ENCODE measurements at places on chromosomes 2 and 18.
A peak's percentile ranks its signal among the peaks of the same experiment; 100 is the strongest.

GRCh38 chr2:192634557-192634956, 439.8 kb upstream of the TMEFF2 start:
- no peak for DNase-seq

- no peak for DNase-seq
Observed at GRCh38 chr2:71486881-71487640, 33.7 kb downstream of the DYSF start.

DNA sequence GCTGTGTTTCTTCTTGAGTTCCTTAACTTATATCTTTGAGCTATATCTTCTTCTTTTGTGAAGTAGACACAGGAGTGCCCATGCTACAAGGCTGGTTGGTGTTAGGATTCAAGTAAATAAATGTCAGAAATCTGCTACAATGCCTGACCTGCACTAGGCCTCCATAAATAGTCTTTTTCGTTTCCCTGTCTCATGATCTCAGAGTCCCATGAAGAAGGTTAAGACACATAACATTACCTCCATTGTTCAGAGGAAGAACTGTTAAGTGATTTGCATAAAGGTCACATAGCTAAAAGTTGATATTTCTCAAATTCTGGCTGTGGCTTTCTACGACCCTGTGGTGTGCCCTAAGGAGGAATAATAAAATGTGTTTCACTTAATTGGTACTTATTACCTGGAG, 228.4 kb downstream of the KCNS3 start:
- DNase-seq, result no peak

DNA sequence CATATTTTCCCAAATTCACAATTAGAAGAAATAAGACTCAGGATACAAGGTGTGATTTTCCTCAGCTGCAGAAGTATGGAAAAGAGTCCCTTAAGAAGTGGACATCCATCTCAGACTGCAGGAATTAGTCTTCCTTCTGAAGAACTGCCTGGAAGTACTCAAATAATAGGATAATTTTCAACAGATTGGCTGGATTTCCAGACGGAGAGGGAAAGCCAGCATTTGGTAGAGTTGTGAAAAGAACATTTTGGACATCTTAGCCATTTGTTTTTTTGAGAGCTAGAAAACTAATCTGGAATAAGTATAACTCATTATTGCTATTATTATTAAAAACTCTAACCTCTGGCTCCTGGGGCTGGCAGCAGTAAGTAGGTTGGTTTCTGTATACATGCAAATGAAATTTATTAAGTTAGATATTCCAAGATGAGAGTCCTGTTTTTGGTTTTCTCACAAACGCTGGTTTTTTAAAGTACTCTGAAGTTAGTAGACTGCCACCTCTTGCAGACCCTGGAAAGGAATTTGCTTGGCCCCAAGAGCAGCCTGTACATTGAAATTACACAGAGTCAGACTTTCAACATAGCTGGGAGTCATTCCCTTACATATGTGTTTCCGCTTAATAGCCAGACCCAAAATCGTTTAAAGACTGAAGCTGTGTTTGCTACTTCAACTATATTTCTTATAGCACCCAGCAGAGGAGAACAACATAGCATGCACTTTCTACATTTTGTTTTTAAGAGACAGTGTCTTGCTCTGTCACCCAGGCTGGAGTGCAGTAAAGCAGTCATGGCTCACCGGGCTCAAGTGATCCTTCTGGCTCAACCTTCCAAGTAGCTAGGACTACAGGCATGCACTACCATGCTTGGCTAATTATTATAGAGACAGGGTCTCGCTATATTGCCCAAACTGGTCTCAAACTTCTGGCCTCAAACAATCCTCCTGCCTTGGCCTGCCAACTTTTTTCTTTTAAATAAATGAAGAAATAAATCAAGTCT, 142.4 kb downstream of the THADA start:
- no peak for DNase-seq

DNA sequence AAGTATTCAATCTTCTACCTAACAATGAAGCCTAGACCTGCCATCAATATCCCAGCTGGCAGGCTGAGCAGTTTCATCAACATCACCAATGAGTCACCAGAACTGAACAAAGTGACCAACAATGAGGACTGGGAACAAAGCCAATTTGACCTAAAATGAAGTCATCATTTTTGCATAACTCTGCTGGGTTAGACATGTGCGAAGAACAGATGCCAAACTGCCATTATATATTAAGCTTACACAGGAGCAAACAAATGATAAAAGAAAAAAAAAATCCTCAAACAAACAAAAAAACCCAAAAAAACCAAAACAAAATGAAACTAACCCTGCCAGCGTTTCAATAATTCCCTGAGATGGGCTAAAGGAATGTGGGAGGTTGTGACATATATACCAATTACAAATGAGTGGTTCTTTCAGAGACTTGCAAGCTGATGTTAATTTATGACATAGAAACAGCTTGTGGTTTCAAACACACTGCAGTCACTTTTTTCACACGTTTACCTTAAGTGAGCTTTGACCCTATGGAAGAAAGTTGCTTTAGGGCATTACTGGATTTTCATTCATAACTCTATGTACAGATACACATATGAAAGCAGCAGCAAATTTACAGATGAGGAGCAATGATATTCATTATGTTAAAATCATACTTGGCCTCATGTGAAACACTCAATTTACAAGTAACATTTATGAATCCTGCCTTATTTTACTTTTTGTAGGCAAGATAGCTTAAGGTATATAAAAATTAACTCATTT, 56.9 kb upstream of the CCDC141 start:
- no peak for DNase-seq

DNA sequence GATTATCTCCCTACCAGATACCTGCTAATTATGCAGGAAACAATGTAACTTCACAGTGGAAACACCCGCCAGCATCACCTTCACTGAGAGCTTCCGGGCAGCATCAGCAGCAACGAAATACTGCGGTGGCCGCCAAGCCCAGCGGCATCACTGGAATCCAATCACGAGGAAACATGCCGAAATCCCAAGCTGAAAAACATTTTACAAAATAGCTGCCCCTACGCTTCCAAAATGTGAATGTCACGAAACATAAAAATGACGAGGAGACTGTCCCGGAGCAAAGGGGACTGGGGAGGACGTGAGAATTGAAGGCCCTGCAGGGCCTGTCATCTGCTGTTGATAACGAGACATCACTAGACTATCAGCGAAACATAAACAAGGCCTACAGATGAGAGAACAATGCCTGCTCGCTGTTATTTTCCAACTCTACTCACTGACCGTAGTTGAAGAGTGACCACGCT, 82.6 kb downstream of the HDAC4 start:
- DNase-seq, result no peak

DNA sequence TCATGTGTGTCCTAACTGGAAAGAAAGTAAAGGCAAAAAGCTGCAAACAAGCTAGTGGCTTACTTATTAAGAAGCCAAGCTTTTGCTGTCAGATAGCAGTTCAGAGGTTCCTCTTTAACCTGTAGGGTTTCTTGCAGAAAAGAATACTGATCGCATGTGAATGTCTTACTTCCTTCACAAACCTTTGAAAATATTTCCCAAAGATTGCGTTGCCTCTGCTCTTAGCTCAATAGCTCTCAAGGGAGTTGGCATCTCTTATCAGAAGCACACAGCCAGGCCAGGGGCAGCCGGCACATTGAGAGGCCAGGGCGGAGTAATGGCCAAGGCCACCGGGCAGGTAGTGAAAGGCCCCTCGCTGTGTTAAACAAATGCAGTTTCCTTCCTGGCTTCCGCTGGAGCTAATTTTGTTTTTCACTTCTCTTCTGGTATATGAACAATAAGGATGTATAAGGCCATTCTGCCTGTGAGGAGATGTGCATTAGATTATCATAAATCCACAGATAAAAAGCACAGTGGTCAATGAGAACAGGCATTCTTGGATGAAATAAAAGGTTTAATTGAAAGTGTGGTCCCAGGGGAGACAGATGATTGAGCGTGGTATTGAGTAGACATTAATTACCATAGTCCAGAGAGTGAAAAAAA, 542.4 kb upstream of the NRP2 start:
- peak; percentile 44 for DNase-seq

- no peak for DNase-seq
Observed at GRCh38 chr2:7131261-7131660, 214.0 kb downstream of the RNF144A start.

GRCh38 chr2:110713513-110714362, 18.6 kb upstream of the ACOXL start:
- DNase-seq, result no peak

GRCh38 chr2:47072728-47073191, 82.3 kb downstream of the STPG4 start:
- peak; percentile 77 for DNase-seq

GRCh38 chr2:237177052-237177451, 91.4 kb downstream of the COPS8 start:
- no peak for DNase-seq

- no peak for DNase-seq
Observed at GRCh38 chr2:38945911-38946310, 56.2 kb downstream of the ARHGEF33 start.

- no peak for DNase-seq
Observed at GRCh38 chr2:62284980-62285379, 89.1 kb downstream of the B3GNT2 start.

- DNase-seq, result no peak
Observed at GRCh38 chr18:62838475-62839098, 123.2 kb downstream of the PHLPP1 start.

GRCh38 chr2:47015206-47015605, 99.6 kb upstream of the MCFD2 start:
- DNase-seq, result no peak
